Stimulated activated naive B cell treated with anti-CD40 and anti-IgM and Interleukin-4, amounts not matched to agents 10 μg/mL and 1 μg/mL and 100 μg/mL, for 72 hours (primary cell): ENCODE measurements at places on chromosomes 3 and 15.

DNA sequence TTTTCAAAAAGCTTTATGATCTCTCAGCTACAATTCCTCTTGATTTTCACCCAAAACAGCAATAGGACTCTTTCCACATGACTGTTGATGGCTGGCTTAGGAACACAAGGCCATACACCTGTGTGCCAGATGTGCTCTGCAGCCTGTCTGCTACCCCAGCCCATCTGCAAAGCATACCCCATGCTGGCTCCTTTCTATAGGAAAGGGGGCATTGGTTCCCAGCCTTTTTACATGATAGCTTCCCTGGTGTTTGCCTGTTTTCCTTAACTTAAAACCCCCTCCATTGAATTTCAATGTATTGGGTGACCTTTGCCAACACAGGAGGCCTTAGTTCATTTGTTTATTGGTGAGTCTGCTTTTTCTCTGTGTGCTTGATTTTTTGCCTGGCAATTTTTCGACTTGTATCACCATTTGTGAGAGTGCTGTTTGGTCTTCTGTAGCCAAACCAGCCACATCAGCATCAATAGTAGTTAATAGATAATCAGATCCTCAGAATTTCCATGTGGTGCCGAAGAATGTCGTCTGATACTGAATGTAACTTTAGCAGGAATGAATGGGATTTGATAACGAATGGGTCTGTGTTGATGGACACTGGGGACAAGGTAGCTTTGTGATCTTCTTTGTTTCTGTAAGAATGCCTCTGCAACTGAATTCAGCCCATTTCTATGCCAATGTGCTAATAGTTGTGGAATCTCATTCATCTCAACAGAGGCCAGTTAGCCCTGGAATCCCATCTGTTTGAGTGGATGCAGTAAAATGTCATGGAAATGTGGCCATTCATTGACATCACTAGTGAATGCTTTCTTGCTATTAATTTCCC, 272.2 kb upstream of the RARB start:
- DNase-seq, result no peak

GRCh38 chr3:95002438-95003046, 939.7 kb downstream of the NSUN3 start:
- DNase-seq, result no peak

GRCh38 chr3:32842987-32843386, 25.2 kb downstream of the TRIM71 start:
- no peak for DNase-seq

DNA sequence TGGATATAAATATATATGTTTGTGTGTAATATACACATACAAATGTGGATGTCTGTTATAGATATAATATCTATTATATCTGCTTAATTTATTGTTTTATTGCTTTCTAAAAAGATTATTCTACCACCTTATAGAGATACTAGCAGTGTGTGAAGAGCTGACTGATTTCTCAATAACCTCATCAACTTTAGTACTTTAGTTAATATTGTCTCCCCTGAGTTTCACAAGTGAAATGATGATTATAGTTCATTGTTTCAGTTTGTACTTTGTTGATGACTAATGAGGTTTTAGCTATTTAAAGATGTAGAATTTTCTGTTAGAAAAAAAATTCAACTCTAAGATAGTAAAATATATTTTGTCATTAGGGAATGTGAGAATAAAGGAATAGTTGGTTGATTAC, 11.4 kb downstream of the RSRC1 start:
- no peak for DNase-seq

DNA sequence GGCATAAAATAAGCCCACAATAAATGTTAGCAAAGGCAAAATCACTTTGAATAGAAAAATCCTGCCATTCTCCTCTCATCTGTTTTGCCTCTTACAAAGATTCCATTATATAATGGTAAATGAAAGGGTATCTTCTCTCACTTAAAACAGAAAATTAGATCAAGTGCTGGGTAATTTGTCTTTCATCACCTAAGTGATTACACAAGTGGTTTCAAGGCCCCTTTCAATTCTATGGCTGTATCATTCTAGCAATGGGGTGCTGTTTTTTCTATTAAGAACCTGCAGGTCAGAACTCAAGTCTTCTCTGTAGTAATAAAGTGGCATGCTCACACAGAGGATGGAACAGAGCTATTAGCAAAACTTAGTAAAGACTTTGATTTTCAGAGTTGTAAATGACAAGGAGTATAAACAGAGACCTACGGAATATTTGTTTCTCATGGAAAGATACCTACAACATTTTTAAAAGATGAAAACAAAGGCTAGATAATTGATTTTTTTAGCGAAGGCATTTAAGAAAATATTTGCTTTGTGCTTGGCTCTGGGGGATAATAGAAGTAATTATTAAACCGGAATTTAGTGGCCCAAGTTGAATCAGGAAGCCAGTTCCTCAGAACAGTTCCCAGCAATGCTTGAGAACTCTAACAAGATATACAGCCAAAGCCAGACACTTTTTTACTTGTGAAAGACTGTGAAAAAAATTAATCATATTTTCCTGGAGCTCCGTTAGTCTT, 137.4 kb downstream of the CMSS1 start:
- DNase-seq, result no peak

- no peak for DNase-seq
These were observed 18.3 kb downstream of the FBXO22 start for GRCh38 chr15:75921732-75922703.

GRCh38 chr3:108473711-108474110, 36.7 kb downstream of the MYH15 start:
- DNase-seq, result no peak

- DNase-seq, result no peak
These were observed 29.8 kb downstream of the DNAJC19 start for GRCh38 chr3:180959691-180960090.

- DNase-seq, result no peak
These were observed 42.4 kb upstream of the TM4SF1 start for GRCh38 chr3:149419816-149420215.

- DNase-seq, result no peak
These were observed 134.7 kb upstream of the CCDC54 start for GRCh38 chr3:107242579-107242978.

GRCh38 chr3:154085799-154086198, 35.4 kb upstream of the ARHGEF26 start:
- DNase-seq, result no peak

- DNase-seq, result no peak
These were observed 84.5 kb downstream of the AQP9 start for GRCh38 chr15:58222679-58223078.

DNA sequence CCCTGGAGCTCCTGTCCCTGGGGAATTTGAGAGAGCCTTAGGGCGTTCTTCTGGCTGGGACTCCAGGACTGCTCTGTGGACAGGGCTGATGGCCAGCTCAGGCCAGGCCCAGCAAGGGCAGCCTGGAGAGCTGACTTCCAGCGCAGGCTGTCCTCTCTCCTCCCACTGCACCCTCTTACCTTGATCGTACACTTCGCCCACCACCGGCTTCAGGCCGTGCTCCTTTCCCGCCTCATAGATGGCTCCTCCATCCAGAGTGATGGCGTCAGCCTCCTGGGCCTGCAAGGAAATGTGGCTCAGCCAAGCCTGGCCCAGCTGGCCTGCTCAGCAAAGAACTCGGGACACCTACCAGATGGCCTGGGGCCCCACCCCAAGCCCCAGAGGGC, 3.1 kb downstream of the MELTF start:
- DNase-seq, result no peak

GRCh38 chr3:187997946-187998561, 155.9 kb upstream of the LPP start:
- no peak for DNase-seq

- no peak for DNase-seq
These were observed 30.8 kb downstream of the HDC start for GRCh38 chr15:50234764-50235163.

DNA sequence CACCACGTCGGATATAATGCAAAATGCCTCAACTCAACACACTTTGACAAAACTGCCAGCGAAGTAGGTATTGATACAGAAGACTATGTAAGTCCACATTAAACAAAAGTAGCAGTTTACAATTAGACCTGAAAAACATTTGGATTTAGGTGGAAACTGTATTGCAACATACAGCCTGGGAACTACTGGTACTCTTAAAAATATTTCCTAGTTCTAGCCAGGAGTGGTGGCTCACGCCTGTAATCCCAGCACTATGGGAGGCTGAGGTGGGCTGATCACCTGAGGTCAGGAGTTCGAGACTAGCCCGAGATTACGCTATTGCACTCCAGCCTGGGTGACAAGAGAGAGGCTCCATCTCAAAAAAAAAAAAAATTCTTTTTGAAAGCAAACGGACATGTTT, 246.2 kb downstream of the ZBTB20 start:
- DNase-seq, result no peak

- no peak for DNase-seq
These were observed 82.2 kb upstream of the THBS1 start for GRCh38 chr15:39498629-39499028.

- DNase-seq, result no peak
These were observed 27.5 kb downstream of the CCDC12 start for GRCh38 chr3:46948830-46949671.

GRCh38 chr3:139522421-139522820, 17.1 kb downstream of the RBP1 start:
- no peak for DNase-seq

DNA sequence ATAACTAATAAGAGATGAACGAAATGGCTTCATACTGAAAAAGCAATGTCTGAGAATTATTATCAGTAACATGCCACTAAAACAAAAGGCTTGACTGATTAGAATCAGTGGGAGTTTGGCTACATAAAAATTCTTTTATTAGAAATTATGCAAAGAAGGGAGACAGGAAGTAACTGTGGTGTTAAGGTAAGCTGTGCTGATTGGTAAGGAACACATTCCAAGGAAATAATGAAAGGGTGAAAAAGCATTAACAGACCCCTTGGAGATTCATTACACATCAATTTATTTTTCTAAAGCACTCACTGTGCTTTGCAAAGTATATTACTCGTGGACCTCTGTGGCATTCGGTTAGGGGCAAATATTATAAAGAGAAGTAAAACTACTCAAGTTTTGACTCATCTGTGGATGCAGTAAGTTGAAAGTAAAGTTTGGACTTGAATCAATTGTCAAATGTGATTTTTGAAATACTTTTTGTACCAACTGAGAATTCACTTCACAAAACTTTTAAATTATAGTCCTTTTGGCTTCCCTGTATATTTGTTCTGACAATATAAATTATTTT, 176.1 kb upstream of the ZPLD1 start:
- DNase-seq, result no peak

DNA sequence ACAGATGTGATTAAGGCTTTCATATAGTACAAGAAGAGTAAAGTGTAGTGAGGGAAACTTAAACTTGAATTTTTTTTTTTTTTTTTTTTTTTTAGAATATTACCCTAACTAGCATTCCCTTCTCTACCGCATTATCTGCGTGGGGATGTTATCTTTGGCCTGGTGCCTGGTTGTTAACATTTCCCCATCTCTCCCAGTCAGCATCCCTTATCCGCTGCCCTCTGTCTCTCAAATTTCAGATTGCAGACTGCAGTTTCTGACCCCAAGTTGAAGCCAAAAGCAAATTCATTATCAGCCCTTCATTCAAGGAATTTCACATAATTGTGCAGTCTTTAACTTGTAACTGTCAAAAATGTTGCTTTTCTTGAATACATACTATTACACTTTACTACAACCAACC, 353.0 kb downstream of the PLOD2 start:
- DNase-seq, result no peak

- no peak for DNase-seq
These were observed 54.8 kb downstream of the ZBTB38 start for GRCh38 chr3:141422961-141423582.

GRCh38 chr3:77038930-77039605, 831 bp upstream of the ROBO2 start:
- no peak for DNase-seq

- no peak for DNase-seq
These were observed 171.1 kb upstream of the STT3B start for GRCh38 chr3:31361371-31362273.

GRCh38 chr3:142656575-142656974, 60.4 kb downstream of the PLS1 start:
- no peak for DNase-seq

DNA sequence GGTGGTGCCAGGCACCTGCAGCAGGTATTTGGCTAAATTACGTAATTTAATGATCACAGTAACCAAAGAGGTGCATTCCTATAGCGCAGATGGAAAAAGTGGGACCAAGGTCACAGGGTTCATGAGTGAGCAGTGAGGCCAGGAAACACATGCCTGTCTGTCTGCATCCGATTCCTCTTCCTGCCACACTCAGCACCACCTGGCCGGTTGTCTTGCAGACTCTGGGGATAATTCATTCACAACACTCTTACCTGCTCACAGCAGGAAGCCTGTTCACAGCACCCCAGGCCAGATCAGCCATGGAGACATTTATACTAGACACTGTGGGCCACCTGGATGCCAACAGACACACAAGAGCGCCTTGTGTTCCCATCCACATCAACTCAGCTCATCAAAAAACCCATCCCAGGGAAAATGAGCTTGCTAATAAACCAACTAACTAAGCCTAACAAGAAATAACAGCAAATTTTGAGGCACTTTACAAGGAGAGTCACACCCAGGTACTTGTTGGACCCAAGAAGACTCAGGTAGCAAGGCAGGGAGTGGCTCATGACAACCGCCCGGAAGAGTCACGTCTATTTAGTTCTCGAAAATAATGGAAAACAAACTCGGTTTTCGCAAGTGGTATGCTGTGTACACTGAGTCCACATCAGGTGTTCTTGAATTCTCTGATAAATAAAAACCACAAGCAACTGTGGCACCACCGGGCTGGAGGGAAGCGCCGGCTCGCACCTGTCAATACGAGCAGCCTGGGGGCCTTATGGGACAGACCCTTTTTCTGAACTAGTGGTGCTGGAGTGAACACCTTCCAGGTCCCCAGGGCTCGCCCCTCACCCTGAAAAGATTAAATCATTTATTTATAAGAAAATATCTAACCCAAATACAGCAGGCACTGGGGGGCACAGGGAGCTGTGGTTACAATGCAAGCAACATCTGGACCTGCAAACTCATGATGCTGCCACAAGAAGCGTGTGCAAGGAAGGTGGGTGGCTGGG, 40.5 kb downstream of the FAM174B start:
- DNase-seq, result no peak

- no peak for DNase-seq
These were observed 150.4 kb upstream of the ADAMTS9 start for GRCh38 chr3:64837986-64838735.

GRCh38 chr3:122714273-122714672, 33.6 kb downstream of the PARP14 start:
- DNase-seq, result no peak

GRCh38 chr3:156615592-156616173, 58.7 kb upstream of the TIPARP start:
- DNase-seq, result no peak

DNA sequence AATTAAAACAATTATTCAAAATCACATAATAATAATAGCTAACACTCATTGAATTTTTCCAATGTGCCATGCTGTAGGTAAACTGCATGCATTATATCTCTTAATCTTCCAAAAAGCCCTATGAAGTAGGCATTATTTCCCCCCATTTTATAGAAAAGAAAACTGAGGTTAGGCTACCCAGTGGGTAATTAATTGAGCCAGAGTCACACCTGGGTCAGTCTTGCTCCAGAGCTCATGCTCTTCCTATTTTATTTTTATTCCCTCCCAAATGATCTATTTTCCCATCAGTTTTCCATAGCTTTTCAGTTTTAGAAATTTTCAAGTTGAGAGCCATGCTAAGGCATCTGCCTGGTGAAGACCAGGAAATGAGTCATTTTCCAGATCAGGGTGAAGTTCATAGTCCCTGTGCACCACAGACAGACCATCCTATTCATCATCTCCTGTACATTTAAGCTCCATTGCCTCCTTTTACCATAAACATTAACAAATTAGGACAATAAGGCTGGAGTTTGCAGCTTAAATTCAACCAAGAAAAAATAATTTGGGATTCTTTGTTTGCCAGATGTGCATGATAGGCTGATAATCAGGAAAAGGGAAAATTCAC, 417.3 kb downstream of the OTOL1 start:
- no peak for DNase-seq

- DNase-seq, result no peak
These were observed 130.3 kb upstream of the TMC3 start for GRCh38 chr15:81504170-81504905.
